ENCODE measurements at places on chromosomes 4 and X.

- no peak for DNase-seq
Measured at GRCh38 chr4:20364969-20365368, 113.3 kb downstream of the SLIT2 start.

- no peak for DNase-seq
Measured at GRCh38 chr4:168999809-169000208, 10.2 kb downstream of the CBR4 start.

DNA sequence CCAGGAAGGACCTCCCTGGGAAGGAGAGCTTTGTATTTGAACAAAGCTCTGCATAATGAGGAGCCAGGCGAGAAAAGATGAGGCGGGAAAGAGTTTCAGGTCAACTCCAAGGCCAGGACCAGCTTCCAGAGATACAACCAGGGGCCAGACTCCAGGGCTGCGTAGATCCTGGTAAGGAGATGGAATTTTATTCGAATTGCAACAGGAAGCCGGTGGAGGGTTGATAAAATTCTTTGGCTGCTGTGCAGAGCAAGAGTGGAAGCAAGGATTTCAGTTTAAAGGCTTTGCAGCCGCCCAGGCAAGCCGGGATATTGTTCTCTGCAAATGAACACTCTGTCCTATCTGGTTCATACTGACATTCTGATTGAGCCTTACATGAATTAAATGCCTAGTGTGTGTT lies 40.2 kb upstream of the CBR4 start:
- no peak for DNase-seq

DNA sequence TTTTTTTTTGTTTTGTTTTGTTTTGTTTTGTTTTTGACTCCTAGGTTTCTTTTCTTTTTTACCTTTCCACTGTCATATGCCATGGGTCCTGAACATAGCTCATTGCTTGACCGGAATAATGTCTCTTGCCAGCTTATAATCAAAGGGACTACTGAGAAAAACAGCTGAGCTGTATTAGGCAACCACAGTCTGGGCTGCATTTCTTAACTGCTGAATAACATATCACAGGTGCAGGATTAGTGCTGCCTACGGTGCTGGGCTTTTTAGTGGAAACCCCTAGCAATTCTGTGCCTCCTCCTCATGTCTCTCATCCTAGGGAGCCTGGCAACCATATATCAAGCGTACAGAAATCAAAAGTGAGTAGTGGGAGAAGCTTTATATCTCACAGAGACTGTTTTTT lies 333.5 kb downstream of the BMPR1B start:
- no peak for DNase-seq

- peak; percentile 47 for DNase-seq
Measured at GRCh38 chrX:46758956-46759644, at the start of gene SLC9A7. Gene SLC9A7 (minus strand): TSS chrX:46759118. CDS start chrX:46759029, 89 bp downstream.

DNA sequence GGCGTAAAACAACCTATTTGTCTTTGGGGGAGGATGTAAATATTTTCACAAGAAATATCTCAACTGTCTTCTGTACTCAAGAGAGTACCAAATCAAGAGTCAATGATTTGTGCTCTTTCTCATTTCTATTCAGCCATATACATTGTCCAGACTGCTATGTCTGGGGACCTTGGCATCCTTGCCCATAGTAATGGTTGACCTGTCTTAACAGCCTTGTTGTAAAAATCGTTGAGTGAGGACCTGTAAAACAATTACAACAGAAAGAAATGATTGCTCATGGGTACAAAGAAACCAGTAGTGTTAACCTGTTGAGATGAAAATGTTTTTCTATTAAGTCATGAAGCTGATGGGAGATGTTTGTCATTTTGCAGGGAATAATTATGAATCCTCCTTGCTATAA lies 56.6 kb downstream of the LNX1 start:
- no peak for DNase-seq

- no peak for DNase-seq
Measured at GRCh38 chr4:120720354-120720934, 202.1 kb downstream of the PRDM5 start.

DNA sequence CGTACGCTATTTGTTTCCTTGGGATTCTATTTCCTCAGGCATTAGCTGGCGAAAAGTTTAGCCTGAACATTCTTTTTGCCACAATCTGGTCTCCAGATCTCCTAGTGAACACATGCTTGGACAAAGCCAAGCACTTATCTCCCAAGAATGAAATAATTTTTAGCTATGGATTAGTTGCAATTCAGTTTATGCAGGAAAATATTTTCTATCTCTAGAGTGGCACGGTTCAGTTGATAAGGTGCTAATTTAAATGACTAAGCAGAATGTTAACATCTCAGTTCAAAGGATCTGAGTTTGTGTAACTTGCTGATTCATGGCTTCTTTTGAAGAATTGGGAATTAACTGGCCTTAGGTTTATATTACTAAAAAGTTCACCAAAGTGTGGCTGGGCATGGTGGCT lies 58.1 kb upstream of the JADE1 start:
- DNase-seq: no peak

DNA sequence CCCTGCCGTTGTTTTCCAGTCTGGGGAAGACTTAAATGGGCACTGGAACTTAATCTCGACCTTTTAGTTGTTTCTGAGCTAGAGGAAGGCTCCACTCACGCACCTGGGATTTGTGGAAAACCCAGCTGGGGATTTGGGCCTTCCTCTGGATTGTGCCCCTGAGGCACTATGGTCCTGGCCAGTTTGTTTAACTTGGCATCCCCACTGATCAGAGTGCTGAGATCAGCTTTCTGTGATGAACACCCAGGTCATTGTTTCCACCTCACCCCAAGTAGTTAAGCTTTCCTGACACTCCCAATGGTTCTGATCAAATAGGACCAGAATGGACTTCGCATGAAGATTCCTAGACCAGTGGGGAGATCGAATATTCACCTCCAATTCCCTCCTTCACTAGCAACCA lies 20.5 kb upstream of the NAP1L5 start:
- DNase-seq: no peak

- no peak for DNase-seq
Measured at GRCh38 chr4:151173871-151174270, 74.4 kb downstream of the RPS3A start.

DNA sequence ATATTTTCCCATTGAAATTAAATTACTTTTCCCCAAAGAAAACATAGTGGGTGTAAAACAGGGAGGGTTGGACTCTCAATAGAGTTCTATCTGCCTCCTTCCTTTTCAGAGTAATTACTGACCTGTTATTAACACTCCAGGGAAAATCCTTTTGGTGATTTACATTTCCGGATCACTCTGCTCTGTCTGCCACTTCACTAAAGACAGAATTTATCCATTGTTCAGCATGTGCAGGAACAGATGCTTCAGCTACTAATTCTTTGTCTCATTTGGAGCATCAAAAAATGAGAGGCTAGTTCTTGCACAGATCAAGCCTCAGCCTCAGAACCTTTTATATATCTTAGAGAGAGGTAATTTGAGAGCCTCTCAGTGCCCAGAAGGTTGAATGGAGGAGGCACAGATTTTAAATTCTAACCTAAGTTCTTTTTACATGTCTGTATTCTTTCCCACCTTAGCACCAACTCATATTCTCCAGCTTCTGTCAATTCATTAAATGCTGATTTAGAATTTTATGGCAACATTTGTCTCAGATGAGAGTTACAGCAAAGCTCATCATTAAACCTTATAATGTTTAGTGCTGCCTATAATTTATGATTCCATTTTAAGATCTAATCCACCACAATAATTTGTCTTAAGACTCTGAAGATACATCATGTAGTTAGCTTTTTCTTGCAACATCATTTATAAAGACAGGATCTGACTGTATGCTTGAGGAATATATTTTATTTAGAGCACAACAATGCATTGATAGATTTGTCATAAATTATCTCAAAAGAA lies 1494.4 kb downstream of the STIM2 start:
- DNase-seq: no peak

DNA sequence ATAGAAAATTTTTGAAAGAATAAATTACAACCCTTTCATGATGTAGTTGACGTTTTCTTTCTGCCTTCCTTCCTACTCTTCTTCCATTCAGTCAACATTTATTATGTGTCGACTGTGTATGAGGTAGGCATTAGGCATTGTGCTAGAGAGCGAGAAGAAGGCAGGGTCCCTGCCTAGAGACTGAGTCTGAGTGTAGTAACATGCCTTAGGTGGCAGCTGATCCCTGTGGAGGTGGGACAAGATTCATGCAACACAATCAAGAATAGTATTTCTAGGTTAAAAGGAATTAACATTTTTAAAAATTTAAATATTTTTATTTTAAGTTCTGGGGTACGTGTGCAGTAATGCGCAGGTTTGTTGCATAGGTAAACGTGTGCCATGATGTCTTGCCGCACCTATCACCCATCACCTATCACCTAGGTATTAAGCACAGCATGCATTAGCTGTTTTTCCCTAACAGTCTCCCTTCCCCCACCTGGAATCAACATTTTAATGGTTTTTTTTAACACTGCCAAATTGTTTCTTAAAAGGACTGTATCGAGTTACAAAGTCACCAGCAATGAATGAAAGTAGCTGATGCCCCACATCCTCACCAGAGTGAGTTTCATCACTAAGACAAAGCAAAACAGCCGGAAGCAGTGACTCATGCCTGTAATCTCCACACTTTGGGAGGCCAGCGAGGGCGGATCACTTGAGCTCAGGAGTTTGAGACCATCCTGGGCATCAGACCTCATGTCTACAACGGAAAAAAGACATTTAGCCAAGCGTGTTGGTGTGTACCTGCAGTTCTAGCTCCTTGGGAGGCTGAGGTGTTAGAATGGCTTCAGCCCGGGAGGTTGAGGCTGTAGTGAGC lies 84.0 kb downstream of the WWC2 start:
- DNase-seq: no peak

GRCh38 chrX:10611441-10612090 lies 8.8 kb downstream of the MID1 start:
- DNase-seq: no peak

GRCh38 chr4:14302021-14302420 lies 674.5 kb upstream of the BOD1L1 start:
- no peak for DNase-seq

DNA sequence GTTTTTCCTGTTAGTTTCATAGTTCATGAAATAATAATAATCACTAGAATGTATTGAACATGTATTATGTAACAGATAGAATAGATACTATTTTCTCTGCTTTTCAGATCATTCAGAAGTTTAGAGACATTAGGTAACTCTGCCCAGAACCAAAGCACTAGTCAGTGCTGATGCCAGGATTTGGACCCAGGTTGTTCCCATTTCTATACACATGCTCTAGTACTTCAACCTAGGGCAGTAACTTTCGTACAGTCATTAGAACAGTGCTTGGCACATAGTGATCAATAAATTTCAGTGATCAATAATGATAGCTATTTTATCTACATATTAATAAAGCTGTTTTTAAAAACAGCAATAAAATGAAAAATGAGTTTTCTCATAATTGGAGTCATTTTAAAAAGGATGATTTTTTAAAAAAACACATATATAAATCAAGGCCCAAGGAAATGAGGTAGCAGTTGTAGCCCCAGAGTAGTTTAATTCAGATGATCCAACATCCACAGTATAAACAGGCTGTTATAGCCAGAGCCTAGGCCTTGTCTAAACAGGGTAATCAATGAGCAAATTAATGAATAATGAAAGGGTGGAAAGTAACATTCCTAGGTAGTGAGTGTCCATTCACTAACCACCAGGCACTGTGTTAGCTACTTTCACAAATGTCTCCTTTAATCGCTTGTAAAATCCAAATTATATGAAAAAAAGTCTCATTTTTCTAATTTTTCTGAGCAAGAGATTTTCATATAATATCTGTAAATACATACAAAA lies 25.6 kb downstream of the TXK start:
- no peak for DNase-seq

GRCh38 chr4:181820553-181820952 lies 422.6 kb upstream of the TENM3 start:
- no peak for DNase-seq

DNA sequence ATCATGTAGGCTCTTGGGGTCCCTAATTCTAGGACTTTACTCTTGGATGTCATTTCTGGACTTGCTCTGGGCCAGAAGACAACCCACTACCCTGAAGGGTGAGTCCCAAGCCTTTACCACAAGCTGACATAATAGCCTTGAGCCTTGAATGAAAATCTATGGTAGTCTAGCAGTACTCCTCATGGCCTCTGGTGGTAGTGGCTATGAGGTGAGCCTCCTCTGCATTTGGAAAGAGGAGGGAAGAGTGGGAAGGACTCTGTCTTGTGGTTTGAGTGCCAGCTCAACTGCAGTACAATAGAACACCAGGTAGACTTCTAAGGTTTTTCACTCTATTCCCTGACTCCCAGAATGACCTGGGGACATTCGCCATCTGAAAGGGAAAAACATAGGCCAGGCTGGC lies 96.5 kb downstream of the DCAF12L1 start:
- no peak for DNase-seq

DNA sequence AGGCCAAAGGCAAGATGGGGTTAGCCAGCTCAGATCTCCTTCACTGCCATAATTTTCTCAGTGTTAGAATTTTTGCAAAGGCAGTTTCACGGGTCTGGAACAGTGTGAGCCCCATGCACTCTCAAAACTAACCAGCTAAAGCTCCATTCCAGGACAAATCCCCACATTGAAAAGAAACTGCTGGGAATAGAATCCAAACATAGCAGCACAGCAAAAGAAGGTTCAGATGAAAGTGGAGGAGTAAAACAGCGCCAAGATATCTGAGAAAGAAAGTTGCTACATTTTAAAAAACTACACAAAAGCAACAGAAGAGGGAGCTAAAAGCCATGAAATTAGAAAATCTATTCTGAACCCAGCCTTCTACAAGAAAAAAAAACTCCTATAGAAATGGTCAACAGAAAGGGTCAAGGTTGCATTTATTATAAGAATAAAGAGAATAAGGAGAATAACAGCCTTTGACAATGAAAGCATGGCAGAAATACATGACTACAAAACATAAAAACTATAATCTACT lies 39.6 kb upstream of the SLC7A3 start:
- no peak for DNase-seq

DNA sequence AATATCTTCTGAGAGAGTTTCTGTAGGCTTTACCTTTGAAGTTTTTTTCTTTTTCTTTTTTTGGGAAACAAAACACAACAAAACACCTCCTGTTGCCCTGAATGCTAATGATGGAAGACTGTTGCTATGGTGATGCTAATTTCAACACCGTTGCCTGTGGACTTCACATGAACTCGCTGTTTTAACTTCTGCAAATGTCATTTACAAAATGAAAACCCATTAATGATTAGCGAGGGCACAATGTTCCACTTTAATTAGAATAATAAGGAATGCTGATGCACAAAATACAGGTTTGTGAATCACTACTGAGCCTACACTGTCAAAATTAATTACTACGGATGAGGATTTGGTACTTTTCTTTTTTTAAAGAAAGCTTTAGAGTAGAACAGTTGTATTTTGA lies 227.1 kb upstream of the FTHL17 start:
- no peak for DNase-seq

DNA sequence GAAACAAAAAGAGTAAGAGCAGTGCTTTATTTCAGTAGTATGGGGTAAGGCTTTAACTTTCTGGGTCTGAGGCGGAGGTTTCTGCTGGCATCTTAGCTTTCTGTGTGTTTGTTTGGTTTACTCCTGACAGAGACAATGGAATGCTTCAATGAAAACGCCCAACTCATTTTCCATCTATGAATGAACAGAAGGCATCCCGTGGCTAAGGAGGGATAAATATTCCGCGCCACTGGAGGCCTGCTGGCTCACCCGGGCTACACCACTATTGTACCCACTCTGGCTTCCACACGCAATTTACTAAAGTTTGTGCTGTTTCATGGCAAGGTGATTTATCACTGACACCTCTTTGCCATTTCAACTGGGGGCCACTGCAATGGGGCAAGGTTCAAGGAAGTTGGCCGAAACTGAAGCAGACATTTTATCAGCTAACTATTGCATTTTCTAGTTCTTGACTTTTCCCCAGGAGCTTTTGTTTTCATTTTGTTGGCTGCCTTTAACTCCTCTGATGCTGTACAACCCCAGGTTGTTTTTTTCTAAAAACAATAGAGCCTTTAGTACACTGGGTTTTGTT lies 32.8 kb upstream of the PPARGC1A start:
- DNase-seq: no peak
